ENCODE measurements at places on chromosomes 5 and 9.

DNA sequence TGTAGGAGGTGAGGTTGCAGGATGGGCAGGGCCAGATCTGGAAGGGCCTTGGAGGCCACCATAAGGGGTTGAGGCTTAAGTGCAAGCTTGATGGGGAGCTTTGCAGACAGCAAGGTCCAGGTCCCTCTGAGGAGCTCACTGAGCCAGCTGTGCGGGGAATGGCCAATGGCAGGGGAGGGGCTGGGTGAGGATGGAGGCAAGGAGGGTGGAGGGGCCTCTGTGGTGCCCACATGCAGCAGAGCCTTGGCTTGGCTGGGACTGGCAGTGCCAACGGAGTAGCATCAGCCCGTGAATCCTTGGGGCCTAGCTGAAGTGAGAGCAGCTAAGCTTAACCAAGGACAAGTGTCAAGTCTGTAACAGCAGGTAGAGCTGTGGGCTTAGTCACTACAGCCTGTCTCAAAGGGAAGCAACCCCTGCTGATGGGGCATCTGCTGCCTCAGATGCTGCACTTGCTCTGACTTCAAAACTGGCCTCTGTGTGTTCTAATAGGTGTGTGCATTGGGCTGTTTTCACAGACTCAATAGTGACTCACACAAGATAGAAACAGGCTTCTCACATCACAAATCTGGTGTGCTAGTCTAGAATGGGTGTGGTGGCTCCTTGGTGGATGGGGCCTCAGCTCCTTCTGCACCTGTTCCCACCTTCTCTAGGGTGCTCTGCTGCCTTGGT, 16.3 kb downstream of the GALNT12 start:
- DNase-seq: no peak

DNA sequence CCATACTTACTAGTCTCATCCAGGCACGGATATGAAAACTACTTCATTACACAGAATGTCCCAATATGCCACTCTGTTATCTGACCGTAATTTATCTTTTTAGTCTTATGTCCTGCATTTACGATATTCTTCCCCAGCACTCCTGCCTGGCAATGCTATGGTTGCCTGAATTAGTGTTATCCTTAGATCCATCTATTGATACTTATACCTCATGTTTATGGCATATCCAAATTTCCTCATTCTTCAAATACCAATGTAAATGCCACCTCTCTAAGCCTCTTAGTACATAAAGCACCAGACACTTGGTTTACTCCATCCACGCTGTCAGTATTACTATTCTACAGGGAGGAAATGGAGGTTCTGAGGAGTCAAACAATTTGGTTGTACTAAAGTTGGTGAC, 507.8 kb upstream of the NMUR2 start:
- DNase-seq: no peak

DNA sequence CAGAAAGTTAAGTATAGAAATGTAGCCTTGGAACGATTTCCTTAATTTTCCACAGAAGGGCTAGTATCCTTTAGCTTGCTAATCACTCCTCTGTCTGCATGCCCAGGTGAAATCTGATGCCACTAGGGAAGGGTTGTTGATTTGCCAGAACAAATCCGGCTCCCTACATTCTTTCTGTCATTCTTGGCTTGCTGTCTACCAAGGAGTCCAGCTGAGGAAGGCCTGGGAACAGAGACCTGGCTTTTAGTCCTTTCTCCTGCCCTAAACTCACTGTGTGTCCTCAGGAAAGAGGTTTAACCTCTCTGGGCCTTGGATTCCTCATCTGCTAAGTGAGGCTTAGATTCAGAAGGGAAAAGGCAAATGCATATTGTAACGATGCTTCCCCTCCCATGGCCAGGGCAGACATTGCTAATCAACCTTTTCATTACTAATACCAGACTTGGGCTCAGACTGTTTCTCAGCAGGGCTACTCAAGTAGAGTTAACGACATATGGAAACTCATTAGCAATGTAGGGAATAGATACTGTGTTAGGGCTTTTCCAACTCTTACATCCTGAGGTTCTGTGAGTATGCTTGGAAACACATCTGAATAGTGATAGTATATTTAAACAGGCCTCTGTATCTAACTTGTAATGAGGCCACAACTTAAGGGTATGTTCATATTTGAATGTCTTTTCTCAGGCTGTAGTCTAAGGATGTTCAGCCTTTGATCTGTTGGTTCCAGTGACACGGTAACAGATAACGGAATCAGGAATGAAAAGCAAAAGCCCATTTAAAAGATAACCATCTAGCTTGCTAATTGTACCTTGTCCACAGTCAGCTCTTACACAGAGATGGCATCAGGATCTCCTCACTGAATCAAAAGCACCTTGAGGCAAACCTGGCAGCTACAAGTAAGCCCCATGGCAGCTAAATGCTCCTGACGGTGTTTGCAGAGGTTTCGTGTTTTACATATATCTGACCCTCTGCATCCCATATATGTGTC, 4.1 kb downstream of the GALNT10 start:
- no peak for DNase-seq

DNA sequence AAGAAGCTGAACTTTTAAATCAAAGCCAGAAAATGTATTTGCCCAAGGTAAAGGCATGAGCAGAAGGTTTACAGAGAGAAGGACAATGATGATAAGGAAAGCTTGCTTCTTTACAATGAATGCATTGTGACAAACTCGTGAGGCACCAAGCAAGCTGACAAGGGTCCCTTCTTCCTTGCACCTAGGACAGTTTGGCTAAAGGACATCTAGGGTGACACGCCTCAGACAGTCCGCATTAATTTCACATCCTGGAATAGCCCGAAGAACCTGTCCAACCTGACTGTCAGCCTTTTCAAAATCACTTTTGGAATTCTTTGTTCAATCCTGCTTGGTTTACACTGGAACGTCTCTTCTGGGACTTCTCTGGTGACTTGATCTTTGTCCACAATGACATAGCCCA, 146.4 kb upstream of the MAP3K1 start:
- no peak for DNase-seq

- peak; percentile 25 for DNase-seq
These were observed 11.2 kb upstream of the SEMA4D start for GRCh38 chr9:89508951-89509615.

DNA sequence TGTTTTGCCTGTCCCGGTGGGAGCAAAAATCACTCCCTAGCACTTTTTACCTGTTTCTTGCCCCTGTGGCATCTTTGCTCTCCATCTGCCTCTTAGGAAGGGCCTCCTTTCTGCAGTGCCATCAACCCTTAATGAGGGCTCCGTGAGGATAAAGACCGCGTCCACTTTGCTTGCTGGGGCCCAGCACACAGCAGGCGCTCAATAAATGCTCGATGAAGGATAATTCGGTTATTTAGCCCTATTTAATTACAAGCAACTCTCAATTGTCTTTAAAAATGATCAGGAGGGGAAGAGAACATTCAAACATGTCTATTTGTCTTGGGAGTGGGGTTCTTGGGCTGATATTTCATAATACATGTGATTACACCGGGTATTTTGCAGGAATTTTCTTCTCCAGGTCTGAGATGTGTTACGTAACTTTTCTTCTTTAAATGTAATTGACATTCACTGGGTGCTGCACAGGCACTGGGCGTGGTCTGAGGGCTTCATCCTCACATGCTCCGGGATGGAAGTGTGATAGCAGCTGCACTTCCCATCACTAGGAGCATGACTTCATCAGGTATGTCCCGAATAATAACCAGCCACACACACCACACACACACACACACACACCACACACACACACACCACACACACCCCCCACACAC, 19.8 kb upstream of the NTNG2 start:
- no peak for DNase-seq

- peak; percentile 80 for DNase-seq
These were observed 18.0 kb downstream of the ATOX1 start for GRCh38 chr5:151740336-151740942.

DNA sequence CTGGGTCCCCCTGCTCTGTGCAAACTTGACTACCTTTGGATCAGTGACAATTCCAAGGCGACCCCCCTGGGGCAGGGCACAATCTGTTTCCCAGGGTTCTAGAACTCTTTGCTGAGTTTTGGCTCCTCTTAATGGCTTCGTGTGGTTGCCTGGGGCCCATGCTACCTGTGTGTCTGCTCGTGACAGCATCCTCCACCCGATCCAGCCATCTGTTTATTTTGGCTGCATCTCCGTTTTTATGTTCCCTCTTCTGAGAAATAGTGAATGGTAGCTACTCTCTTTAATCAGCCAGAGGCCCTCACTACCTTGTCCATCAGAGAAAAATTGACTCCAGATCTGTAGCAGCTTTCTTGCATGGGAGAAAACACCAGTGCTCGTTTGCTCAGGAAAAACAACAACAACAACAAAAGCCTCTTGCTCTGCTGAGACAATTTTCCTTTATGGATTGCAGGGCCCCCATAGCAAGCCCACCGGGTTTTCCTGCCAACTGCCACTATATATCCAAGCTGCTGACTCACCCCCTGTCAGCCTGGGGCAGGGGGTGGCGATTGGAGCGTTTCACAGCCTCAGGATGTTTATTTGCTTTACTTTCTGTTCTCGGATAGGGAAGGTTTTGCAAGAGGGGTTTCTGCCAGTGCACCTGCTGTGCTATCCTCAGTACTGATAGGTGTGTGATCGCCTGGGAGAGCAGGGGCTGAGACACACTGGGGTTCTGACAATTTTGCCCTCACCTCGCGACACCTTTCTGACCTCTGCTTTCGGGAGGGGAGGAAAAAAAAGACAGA, 607.8 kb downstream of the BNC2 start:
- no peak for DNase-seq

DNA sequence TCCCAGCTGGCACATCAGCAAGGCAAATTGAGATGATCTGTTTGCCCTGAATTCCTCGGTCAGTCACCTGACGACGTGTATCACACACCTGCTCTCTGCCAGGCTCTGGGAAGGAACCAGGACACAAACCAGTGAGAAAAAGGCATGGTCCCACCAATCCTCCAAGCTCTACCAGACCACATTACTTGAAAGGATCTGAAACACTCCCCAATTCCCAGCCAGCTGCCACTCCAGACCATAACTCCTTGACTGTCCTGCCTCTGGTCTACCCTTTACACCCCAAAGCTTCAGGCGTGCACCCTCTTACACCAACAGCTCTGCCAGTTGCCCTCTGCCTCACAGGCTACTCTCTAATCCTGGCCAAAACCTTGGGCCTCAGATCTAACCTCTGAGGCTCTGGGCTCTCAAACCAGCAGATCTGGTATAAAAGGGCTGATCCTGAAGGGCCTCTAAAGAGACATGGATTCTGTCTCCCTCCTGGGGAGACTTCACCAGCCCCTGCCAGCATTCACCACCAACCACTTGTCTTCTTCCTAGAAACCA, 6.8 kb downstream of the MGAT1 start:
- DNase-seq: no peak
